ENCODE measurements at places on chromosomes 2 and 18.

DNA sequence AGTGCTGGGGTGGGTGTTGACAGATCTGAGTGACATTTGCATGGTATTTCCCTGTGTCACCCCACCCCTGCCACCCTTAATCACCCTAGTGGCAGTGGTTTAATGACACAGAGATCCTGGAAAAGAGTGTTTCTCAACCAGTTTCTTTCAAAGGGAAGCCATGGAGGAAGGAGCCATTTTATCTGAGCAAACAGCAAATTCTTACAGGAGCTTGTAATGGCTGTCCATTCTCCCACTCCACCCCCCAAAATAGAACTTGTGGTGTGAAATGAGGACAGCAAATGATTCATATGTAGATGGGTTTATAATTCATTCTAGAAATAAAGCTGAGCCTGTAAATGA lies 51.5 kb downstream of the CDC42EP3 start:
- DNase-seq: no peak

DNA sequence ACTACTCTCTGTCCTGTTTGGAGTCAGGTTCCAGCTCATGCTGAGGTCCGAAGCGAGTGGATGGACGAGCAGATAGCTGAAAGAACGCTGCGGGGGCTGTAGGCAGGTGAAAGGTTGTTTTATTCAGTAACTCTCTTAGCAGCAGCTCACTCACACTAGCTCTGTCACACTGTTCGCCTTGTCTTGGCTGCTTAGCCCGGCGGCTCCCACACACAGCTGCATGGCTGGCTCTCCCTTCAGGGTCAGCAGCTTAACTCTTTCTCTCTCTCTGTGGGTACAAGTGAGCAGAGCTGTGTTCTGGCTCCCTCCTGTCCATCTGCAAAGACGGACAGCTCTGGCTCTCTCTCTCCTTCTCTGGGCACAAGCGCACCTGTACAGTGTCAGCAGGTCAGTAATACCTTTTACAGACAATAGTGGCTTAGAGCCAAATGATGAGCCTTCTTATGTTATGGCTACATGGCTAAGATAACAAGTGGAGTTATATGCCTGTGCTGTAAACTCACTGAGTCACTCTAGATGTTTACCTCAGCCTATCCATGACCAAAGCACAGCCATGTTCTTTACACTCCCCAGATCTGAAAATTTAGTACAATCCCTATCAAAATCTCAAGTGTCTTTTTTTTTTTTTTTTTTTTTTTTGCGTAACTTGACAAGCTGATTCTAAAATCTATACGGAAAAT lies 149.3 kb downstream of the GALNT1 start:
- DNase-seq: no peak

- DNase-seq: no peak
Measured at GRCh38 chr18:78180741-78181140, 798.9 kb upstream of the SALL3 start.

GRCh38 chr2:159185401-159186130 lies 100.9 kb downstream of the WDSUB1 start:
- peak; percentile 25 for DNase-seq

- peak; percentile 62 for DNase-seq
Measured at GRCh38 chr2:191691016-191691735, 13.2 kb downstream of the NABP1 start.

DNA sequence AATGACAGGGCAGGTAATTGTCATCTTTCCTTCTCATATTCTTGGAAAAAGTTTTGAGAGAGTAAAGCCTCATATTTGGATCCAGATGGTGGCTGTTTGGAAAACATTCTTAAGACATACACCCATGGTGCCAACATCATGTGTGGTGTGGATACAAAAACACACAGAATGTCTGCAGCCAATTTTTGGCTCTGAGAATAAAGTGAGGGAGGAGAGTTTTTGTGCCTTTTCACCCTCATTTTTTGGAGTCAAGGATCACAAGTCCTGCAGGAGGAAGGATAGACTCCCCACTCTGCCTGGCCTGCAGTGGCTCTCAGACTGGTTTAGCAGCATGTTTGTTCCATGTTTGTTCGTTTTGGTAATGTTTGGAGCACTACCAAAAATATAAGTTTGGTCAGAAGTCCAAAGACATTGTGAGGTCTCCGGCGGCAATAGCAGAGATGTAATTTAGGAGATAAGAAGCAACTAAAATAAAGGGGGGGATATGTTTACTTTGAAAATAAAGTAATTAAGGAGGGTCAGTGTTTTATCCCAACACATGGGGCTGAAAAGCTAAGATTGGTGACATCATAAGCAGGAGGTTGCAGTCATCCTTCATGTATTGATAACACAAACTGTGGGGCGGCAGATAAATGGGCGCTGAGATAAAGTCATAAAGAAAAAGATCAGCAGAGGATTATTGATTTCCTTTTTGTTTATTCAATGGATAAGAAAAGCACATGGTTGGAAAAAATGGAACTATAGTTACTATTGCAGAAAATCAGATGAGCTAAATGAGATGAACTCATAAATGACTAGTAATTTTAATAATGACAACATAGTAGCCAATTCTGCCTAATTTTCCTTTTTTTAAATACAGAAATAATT lies 655 bp downstream of the NOSTRIN start:
- no peak for DNase-seq

DNA sequence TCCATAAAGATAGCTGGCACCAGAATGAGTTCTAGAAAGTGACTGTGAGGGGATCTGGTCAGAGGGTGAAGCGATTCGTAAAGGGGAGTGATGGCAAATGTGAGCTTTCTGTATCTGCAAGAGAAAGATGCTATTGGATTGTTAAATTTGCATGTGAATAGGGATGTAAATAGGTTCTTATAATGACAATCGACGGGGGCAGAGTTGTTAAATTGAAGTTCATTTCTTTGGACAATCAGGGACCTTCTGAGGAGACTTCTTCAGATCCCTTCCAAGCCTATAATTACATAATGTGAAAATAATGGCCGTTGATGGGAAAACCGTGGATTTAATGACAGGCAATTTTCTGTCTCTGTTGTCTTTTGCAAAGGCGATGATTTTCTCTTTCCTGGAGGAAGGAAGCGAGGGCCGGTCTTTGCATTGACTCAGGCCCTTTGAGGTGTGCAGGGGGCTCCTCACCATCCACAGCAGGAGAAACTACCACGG lies 52.2 kb upstream of the TMEM18 start:
- DNase-seq: no peak

DNA sequence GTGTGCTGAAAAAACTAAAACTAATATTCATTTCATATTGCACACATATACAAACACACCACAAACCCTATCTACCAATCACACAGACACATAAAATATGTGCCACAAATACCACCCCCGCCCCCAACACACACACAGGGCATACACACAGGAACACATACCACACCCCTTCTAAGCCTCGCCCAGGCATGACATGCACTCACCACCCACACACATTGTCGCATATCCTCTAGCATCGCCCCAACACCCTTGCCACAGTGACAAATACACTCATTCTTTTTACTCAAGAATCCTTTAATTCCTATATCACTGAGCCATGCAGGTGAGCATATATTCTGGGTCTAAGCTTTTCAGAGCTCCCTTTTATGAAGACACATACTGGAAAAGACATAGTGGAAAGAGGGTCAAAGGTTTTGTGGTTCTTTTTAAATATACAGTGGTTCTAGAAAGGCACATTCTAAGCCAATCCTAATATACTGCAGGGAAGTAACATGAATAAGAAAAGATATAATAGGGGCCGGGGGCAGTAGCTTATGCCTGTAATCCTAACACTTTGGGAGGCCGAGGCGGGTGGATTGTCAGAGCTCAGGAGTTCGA lies 24.5 kb upstream of the LCLAT1 start:
- DNase-seq: peak; percentile 71

DNA sequence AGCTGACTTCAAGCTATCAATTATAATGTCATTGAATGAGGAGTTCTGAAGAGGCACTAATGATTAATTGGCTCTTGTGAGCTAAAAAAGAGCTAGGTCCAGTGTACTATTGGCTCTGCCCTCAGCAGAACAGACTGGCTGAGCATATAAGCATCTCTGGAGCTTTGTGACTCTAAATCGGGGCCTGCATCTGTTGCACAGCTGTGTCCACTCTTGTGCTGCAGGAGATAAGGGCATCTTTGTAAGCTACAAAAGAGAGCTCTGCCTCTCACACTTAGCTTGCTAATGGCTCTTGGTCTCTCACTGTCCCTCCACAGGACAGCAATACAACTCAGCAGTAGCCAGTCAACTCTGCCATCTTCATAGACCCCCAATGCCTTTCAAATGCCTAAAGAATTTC lies 61.5 kb upstream of the L3MBTL4 start:
- DNase-seq: no peak

DNA sequence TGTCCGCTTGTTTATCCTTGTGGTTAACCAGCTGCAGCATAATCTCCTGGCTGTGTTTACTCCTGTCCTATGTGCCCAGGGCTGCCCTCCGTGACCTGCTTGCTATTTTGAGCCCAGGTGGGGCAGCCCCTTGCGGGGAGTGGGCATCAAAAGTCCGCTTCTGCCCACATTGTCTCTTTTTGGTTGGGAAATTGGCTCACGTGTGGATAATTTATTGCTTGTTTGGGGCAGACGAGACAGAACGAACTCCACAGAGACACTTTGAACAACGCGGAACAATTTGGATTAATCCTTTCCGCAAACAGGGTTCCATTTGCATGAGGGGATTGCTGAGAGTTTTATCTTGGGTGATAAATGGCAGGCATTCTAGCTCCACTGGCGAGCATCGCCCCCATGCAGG lies 8.1 kb upstream of the CXCR4 start:
- DNase-seq: no peak

- no peak for DNase-seq
Measured at GRCh38 chr2:173205375-173205774, 129.7 kb downstream of the MAP3K20 start.

DNA sequence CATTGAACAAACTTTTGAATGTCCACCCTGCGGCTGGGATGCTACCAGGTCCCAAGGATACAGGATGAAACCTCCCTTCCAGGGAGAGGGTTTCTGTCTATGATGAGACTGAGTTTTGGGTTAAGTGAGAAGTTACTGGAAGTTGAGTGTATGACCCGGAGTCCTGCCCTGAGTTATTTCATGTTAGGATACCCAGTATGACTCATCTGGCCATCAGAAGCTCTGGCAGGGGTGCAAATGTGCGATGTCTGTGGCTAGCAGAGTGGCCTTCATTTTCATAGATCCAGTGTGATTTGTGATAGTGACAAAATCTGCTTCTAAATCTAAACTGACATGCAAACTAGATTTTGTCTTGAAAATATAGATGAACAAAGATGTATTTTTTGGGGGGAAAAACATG lies 55.3 kb downstream of the KCTD1 start:
- no peak for DNase-seq

DNA sequence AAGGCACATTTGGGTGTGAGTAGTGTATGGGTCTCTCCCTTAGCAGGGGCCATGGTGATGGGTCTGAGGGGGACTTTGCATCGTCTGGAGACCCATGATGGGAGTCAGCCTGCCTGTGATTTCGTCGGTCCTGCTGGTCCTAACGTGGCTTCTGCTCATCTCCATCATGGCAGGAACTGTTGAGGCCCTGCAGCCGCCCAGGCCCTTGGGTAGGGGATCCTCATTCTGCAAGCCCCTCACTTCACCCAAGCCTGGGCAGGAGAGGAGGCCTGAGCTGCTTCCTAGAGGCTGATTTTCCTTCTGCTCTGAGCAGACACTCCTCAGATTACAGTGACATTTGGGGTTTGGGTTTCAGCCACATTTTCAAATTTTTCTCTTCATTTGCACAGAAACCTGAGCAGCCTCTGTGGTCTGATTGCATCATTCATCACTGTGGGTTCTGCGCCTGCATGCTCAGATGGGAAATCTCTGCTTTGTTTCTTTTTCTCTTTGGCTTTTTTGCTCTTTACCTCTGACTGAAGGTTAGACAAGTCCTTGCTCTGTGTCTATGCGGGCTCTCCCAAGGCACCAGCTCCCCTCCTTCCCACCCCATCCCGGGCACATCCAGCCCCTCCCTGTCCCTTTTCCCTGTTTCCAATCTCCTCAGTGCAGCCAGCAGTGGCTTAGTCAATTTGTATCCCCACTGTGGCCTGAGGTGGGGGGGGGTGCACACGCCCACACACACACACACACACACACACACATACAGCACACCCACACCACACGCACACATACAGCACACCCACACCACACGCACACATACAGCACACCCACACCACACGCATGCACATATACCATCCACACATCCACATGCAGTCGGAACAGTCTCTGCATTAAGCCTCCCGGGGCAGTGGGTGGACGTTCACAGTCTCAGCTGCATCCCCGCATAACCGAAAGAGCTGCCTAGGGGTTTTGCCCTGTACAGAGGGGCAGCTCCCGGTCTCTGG lies 305.4 kb upstream of the HS6ST1 start:
- peak; percentile 74 for DNase-seq

DNA sequence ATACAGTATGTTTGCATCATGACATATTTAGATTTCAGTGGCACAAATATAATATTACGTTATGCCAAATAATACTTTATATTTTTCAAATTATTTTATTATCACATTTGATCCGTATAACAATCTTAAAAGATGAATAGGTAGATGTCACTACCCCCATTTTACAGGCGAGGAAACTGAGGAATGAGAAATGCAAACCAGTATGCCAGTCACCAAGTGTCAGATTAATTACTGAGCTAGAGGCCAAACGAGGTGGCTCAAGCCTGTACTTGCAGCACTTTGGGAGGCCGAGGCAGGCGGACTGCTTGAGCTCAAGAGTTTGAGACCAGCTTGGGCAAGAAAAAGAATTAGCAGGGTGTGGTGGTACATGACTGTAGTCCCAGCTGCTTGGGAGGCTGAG lies 17.4 kb upstream of the YES1 start:
- no peak for DNase-seq

GRCh38 chr2:231197706-231198290 lies 633 bp upstream of the ARMC9 start:
- no peak for DNase-seq
